OCI-M1 (cell line): ENCODE measurements at places on chromosomes 2 and 18.

DNA sequence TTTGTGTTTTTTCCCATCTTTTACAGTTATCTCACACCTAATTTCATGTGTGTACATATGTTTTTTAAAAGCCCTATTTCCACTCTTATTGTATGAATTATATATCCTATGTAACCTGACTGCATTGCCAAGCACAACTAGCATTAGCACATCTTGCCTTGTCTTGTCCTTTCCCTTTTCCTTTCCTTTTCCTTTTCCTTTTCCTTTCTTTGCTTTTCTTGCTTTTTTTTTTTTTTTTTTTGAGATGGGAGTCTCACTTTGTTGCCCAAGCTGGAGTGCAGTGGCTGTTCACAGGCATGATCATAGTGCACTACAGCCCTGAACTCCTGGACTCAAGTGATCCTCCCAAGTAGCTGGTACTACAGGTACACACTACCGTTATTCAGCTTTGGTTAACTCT is 172.7 kb upstream of the BOD1L2 start:
- no peak for DNase-seq

DNA sequence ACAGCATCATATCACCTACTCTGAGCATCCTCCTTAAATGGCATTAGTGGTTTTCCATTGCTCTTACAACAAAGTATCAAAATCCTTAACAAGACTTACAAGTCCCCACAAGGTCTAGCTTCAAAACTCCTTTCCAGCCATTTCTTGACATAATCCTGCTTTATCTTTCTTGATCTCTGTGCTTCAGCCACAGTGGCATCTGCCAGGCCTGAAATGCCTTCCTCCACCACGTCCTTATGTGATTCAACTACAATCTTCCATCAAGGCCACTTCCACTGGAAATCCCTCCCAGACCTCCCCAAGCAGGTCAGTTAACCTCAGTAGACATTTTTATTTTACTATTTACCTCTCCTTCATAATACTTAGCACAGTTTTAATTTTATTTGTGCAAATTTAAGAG is 83.8 kb upstream of the CCDC150 start:
- DNase-seq, result no peak

DNA sequence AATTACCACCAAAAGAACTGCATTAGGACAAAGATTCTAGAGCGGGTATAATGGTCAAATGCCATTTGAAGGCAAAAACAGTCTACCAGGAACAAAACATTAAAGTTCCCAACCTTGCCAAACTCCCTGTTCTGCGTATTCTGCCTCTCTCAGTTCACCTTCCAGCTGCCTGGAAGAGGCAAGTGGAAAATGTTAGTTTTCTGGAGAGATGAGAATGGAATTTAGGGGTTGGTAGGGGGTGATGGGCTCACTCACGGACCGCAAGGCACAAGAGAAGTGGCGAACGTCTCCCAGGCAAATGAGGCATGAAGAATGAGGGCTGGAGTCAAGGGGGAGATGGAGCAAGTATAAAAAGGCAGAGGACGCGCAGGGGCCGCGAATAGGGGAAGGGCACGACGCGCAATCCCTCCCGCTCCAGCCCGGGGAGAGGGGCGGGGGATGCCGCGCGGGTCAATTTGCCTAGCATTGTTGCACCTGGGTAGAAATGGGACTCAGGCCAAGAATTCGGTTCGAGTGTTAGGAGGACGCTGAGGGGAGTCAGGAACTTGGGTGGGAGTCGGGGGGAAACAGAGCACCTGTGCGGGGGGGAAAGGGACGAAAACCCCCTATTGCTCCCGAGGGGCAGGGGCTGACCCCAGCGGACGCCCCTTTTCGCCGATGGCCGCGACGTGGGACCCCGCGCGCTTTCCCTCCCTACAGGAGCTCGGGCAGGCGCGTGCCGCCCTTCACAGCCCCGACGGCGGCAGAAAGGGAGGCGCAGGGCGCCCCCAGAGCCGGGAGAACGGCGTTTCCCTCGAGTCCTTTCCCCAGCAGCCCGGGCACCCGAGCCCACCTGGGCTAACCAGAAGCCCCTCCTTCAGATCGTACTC is 573 bp downstream of the PAIP2B start:
- peak; percentile 28 for DNase-seq

DNA sequence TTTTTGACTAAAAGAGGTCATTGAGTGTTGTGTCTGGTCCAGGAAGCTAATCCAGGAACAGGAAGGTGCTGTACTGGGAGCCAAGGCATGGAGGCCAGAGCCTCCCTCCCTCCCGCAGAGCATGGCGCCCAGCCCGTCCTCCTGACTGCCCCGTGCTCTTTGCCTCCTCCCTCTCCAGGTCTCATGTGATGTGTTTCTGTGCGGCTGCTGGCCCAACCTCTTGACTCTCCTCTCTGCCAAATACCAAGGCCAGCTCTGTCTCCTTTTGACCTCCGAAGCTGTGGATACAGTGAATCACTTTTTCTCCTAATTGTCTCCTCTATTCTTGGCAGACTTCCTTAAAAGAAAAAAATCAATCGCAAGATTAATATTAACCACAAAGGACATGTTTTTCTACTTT is 284.1 kb downstream of the PHLPP1 start:
- no peak for DNase-seq

- no peak for DNase-seq
These were observed 100.6 kb downstream of the TFCP2L1 start for GRCh38 chr2:121184248-121184862.

- DNase-seq, result no peak
These were observed 193.6 kb upstream of the PKDCC start for GRCh38 chr2:41854227-41854626.

- no peak for DNase-seq
These were observed 113.7 kb downstream of the B3GNT2 start for GRCh38 chr2:62309465-62310091.

- peak; percentile 7 for DNase-seq
These were observed 20.0 kb downstream of the MAIP1 start for GRCh38 chr2:199975273-199975895.

DNA sequence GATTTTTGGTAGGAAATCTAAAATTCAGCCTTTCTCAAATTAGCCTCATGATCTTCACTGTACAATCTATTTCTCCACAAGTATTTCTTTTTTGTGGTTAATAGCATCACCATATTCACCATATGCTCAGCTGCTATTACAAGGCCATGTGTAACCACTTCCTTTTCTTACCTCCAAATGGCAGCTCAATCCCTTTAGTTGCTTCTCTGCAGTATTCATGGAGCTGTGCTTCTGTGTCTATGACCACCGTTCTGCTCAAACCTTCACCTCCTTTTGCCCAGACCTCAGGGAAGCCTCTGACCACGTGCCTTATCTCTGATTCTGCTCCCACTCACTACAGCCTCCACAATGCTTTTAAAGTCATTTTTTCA is 126.7 kb upstream of the TMEM200C start:
- DNase-seq, result no peak

- no peak for DNase-seq
These were observed 17.4 kb upstream of the NABP1 start for GRCh38 chr2:191660575-191660974.

DNA sequence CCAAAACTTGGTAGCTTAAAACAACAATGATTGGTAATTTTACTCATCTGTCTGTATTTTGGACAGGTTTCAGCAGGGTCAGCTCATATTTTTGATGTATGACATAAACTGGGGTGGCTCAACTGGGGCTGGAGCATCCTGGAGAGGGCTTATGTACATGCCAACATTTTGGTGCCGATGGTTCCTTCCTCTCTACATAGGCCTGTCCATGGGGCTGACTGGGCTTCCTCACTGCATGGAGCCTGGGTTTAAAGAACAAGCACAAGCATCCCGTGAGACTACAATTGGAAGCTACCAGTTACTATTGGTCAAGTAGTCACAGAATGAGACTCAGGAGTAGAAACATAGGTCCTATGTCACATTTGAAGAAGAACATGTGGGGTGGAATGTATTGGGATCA is 95.0 kb downstream of the DDX1 start:
- DNase-seq, result no peak

DNA sequence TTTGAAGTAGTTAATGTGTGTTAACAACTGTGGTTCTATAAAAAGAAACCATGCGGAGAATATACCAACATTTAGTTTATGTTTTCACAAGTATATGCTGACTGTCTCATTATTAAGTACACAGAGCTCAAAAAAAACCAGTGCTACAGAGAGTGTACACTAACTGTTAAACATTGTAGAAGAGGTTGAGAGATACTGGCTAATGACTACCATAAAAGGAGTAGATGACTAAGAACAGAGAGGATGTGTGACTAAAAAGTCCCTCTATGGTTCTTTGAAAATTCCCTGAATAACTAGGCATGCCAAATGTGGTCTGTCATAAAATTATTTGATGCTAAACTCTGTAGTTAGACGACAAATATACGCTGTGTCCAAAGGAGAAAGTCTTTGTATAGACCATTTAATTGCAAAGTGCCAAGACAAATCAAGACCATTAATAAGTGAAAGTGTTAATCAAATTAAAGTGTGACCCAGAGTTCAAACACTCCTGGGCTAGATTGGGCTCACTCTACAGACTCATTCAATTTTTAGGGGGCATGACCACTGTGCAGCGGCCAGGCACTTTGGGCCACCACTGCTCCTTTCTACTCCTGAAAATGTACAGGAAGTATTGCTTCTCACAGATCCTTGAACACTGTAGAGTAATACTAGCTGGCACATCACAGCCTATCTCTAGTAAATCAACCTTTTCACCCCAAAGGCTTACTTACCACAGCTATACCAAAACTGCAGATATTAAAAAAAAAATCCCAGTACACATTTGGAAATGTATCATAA is 45.1 kb upstream of the SERTAD2 start:
- no peak for DNase-seq

- peak; percentile 83 for DNase-seq
These were observed 77.9 kb downstream of the DTNA start for GRCh38 chr18:34787931-34788532.

GRCh38 chr2:152565884-152566727 is 151.2 kb downstream of the PRPF40A start:
- DNase-seq, result no peak

DNA sequence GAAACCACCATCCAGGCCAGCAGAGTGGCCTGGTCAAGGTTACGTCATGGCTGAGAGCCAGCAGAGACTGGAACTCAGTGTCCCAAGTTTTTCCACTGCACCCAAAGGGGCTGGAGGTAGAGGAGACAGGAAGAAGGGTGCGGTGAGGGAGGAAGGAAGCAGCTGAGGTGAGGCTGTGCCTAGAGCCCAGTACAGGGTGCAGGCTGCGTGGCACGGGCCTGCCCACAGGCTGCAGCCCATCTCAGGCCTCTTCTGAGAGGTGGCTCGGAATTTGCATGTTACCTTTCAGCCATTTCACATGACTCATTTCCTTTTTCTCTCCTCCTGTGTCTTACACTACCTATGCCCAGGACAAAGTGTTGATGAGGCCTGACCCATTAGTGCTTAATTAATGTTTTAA is 13.7 kb upstream of the MGAT4A start:
- DNase-seq, result no peak

- DNase-seq, result peak; percentile 68
These were observed 24.5 kb upstream of the LPIN2 start for GRCh38 chr18:3037423-3037915.

GRCh38 chr2:30665761-30666265 is 141.4 kb downstream of the CAPN13 start:
- no peak for DNase-seq

- no peak for DNase-seq
These were observed 1.1 kb downstream of the BIN1 start for GRCh38 chr2:127105656-127106456.

DNA sequence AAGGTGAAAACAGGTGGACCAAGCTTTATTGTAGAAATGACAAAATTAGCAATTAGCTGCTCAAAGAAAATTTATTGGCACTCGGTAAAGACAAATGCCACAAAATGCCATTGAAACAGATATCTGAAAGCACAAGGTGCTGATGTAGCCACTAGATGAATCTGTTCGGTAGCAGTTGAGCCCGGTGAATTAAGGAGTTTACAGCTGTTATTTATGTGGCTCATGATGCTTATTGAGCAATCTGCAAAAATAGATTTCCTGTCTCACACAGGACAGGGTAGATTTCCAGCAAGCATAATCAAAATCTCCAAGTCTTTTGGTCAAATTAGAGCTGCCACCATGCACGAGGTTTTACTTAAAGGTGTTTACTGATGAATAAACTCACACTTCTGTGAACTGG is 182.2 kb downstream of the PPP1R1C start:
- DNase-seq, result no peak

DNA sequence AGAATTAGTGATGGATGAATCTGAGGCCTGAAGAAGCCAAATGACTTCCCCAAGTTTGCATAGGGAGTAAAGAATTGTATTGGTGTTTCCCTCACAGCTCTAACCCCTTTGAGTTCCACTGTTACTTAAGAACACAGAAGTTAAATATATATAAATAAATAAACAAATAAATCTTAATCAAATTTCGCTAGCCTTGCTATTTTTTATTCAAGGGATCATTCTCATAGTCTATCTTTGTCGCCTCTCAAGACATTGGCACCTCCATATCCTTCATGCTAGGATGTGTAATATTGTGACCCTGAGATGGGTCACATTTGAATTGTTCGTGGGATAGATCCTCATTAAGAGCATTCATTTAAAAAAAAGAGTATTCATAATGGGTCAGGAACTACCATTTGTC is 121.3 kb upstream of the HNMT start:
- DNase-seq, result no peak

DNA sequence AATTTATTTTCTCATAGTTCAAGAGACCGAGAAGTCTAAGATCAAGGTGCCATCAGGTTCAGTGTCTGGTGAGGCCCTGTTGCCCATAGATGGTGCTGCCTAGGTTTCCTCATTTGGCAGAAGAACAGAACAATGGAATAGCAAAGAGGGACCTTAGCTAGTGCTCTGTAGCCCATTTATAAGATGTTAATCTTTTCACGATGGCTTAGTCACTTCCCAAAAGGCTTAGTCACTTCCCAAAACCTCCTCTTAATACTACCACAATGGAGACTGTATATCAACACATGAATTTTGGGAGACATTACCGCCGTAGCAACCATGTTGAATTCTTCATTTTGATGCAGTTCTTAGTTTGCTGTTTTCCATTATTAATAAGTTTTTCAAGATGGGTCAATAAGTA is 246.3 kb upstream of the NRP2 start:
- peak; percentile 43 for DNase-seq

- no peak for DNase-seq
These were observed 210.9 kb downstream of the DCDC2C start for GRCh38 chr2:3914241-3914640.

DNA sequence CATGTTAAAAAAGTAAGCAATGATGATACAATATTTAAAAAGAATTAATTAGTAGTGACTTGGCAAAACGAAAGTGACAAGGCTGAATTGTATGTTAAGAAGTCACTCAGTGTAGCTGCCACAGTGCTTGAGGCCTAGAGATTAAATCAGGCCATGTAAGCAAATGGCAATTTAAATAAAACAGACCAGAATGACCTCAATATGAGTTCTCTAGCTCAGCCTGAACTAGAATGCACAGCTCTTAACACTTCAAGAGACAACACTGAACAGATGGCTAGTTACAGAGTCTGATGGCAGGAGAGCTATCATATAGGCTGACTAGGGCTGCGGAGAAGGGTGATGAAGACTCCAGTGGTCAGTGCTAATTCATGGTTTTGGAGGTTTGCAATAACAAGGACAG is 117.9 kb upstream of the ZBTB14 start:
- peak; percentile 8 for DNase-seq
